CD4-positive, CD25-positive, alpha-beta regulatory T cell (primary cell): ENCODE measurements at places on chromosomes 3 and 15. TPM values are rescaled to one million over a fixed set of nuclear protein-coding genes. Genes with fewer than 3 reads are reported as not detected.

GRCh38 chr3:61155701-61156292 lies 95.5 kb downstream of the FHIT start:
- no peak overlapping the region for H3K4me3 ChIP-seq
- H3K27me3 ChIP-seq, result no peaks in the 10 kb centered on the region
- H3K27ac ChIP-seq, result no peak overlapping the region
- DNase-seq, result no peak
- H3K36me3 ChIP-seq, result no peaks in the 10 kb centered on the region
- no peaks in the 10 kb centered on the region for H3K4me1 ChIP-seq

DNA sequence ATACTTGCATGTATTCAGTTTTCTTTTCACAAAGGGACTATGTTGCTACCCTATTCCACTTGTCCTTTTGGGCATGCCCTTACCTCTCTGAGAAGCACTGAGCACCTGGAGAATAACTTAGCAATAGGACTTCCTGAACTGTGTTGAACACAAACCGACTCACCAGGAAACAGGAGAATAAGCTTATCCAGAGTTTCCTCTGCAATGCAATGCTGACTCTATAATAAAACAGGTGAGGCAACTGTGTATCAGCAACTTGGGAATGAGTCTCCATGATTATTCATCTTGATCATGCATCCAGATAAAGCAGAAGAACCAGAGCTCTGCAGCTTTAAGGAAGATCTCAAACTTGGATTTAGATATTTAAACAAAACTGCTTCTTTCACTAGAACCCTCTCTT lies 806.5 kb downstream of the IGSF11 start:
- no peaks in the 10 kb centered on the region for H3K4me1 ChIP-seq
- no peak for DNase-seq
- no peak overlapping the region for H3K4me3 ChIP-seq
- no peak overlapping the region for H3K27ac ChIP-seq

CHST2 gene
- 4.9 TPM for total RNA-seq

FOXB1 gene
- total RNA-seq, result 4.0 TPM

DNA sequence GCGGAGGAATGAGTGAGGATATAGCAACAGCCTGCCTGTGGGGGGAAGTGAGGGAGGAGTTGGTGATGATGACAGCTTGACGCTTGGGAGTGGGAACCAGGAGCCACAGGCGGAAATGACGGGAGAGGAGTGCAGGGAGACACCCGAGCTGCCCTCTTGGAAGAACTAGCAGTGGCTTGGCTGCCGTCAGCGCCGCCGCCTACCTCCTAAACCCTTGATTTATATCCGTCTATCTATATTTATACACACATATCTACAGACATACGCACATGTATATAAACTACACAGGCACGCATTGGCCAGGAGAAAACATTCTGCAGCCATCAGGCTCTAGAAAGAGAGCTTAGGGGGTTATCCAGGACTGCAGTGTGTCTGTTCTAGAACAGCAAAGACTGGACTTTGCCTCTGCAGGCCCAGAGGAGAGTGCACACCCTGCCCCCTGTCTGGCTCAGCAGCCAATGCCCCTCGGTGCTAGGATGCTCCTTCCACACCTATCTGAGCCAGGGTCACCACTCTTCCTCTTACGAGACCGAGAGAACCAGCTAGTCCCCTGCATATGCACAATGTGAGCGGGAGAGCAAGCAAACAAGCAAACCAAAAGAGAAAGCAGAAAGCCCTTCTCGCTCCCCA lies 45.3 kb upstream of the MAGEF1 start:
- H3K4me1 ChIP-seq, result no peaks in the 10 kb centered on the region
- no peak overlapping the region for H3K27ac ChIP-seq
- no peak for DNase-seq
- no peaks in the 10 kb centered on the region for H3K27me3 ChIP-seq

DNA sequence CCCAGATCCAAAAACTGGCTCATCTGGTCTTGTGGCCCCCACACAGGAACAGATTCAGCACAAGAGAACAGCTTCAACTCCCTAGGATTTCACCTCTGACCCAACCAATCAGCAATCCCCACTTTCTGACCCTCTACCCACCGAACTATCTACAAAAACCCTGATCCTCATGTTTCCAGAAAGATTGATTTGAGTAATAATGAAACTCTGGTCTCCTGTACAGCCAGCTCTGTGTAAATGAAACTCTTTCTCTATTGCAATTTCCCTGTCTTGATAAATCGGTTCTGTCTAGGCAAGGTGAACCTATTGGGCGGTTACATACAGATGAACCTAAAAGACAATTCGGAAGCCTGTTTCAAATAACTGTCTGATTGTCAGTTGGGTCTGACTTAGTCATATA lies 847.6 kb upstream of the ALCAM start:
- H3K27ac ChIP-seq, result no peak overlapping the region
- H3K4me1 ChIP-seq, result no peaks in the 10 kb centered on the region
- DNase-seq, result no peak
- H3K4me3 ChIP-seq, result no peak overlapping the region
- no peaks in the 10 kb centered on the region for H3K27me3 ChIP-seq

DNA sequence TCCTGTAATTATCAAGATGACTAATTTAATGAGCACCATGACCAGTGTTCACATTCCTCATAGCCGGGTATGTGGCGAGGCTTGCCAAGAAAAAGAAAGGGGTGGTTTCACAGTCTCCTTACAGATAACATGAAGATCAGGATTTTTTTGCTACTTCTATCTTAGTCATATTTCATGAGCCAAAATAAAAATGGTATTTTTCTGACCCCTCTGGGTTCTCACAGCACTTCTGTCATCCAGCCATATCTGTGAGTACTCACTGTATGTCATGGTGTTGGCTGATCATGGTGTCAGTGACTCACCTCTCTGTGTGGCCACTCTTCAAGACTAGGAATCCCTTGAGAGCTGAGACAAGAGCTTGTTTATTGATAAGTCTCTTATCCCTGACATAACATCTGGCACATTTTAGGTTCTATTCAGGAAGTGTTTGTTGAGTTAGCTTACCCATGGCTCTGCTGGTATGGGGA lies 130.5 kb upstream of the LMCD1 start:
- no peaks in the 10 kb centered on the region for H3K4me1 ChIP-seq
- H3K36me3 ChIP-seq, result no peaks in the 10 kb centered on the region
- H3K27ac ChIP-seq, result no peak overlapping the region
- DNase-seq, result no peak
- H3K27me3 ChIP-seq, result peaks cover 6% of the 10 kb centered on the region

GRCh38 chr3:73056014-73056844 lies 5.2 kb upstream of the EBLN2 start:
- H3K27me3 ChIP-seq, result no peaks in the 10 kb centered on the region
- no peak overlapping the region for H3K4me3 ChIP-seq
- peak; percentile 62 for DNase-seq
- H3K4me1 ChIP-seq, result no peaks in the 10 kb centered on the region

DNA sequence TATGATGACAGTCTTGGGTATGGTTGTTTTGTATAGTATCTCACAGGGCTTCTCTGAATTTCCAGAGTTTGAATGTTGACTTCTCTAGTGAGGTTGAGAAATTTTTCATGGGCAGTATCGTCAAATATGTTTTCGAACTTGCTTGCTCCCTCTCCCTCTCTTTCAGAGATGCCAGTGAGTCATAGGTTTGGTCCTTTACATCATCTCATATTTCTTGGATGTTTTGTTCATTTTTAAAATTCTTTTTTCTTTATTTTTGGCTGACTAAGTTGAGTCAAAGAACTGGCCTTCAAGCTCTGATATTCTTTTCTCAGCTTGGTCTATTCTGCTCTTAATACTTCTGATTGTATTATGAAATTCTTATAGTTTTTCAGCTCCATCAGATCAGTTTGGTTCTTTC lies 282.3 kb upstream of the NECTIN3 start:
- H3K36me3 ChIP-seq, result no peaks in the 10 kb centered on the region
- H3K4me3 ChIP-seq, result no peak overlapping the region
- H3K4me1 ChIP-seq, result no peaks in the 10 kb centered on the region
- no peak for DNase-seq

MASP1 gene
- not detected for total RNA-seq

DNA sequence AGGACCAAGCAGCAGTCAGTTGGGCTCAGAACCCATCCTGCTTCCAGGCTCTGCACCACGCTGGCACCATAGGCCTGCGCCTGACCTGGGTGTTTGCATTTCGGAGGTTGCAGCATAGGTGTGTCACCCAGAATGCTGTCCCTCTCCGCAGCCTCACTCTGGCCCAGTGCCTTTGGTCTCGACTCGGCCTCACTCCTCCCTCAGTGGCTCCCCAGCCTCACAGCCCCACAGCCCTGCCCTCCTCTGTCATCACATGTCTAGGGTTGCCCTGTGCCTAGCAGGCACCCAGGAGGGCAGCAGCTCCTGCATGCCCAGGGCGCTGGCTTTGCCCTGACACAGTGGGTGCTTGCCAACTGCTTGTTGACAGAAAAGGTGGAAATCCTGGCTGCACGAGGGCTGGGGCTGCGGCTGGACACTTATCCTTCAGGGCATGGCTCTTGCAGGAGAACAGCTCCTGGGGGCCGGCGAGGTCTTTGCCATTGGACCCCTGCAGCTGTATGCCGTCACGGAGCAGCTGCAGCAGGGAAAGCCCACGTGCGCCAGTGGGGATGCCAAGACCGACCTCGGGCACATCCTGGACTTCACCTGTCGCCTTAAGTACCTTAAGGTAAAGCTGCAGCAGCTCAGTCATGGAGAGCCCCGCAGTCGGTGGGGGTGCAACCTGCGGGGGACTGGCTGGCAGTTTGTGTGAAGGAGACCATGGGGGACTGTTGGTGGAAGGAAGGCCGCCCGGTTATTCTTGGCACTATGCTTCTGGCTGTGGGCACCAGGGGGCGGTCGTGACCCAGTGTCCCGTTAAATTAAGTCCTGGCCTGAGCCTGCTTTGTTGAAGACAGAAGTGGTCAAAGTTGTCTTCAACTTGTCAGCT lies 16.2 kb downstream of the NISCH start:
- no peak for DNase-seq
- H3K27me3 ChIP-seq, result no peaks in the 10 kb centered on the region
- no peak overlapping the region for H3K4me3 ChIP-seq
- H3K27ac ChIP-seq, result no peak overlapping the region
- no peaks in the 10 kb centered on the region for H3K4me1 ChIP-seq
- H3K36me3 ChIP-seq, result peaks cover 72% of the 10 kb centered on the region

DNA sequence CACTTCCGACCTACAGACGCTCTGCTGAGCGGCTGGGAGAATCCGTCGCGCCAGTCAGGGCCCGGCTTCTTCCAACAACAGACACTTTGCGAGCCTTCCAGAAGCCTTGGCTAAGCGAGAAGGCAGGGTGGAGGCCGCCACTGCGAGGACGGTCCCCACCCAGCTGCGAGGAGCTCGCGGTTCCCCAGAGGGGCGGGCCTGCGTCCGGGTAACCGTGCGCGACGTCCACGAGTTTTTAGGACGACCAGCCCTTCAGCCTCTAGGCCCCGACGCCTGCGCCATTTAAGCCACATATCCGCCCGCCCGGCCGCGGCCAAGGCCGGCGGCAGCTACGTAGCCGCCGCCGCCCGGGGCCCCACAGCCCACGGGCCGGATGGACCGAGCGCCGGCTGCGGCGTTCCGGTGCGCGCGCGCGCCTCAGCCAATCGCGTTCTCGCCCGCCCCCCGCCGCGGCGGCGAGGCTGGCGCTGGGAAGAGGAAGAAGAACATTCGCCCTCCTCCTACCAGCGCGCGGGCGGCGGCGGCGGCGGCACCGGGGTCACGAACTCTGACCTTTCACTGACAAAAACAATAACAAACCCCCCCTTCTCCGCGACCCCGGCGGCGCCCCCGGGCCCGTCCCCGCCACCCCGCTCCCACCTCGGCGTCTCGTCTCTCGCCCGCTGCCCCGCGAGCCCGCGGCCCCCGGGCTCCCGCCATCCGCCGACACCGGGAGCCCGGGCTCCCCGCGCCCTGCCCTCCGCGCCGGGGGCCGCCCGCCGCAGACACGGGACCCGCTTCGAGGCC lies at the start of gene NR2C2:
NR2C2 (plus strand) TSS at position 484 of the 786 bp plus-strand sequence. CDS start 56,332 bp downstream, outside the sequence.
- DNase-seq, result peak; percentile 85
- peak within 1 kb of the TSS; percentile 89 for H3K4me3 ChIP-seq
- peaks cover 24% of the 10 kb centered on the region for H3K36me3 ChIP-seq
- H3K27me3 ChIP-seq, result no peaks in the 10 kb centered on the region

DNA sequence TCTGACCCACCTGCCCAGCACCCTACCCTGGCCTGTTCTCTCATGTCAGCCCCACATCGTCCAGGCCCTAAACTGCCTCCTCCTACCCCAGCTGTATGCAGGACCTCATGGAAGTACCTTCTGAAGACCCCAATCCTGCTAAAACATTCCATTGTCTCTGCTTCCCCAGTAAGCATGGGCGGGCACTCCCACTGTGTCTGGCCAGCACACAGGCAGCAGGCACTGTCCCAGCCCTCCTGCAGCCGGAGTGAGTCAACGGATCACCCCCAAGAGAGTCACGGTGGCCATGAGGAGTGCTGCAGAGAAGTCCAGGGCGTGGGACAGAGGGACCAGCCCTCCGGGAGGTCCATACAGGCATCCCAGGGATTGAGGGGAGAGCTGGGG lies 36.4 kb upstream of the SLCO2A1 start:
- H3K27ac ChIP-seq, result no peak overlapping the region
- no peaks in the 10 kb centered on the region for H3K27me3 ChIP-seq
- H3K36me3 ChIP-seq, result no peaks in the 10 kb centered on the region
- DNase-seq, result no peak
- H3K4me3 ChIP-seq, result no peak overlapping the region

- peaks cover 14% of the 10 kb centered on the region for H3K4me1 ChIP-seq
- no peak for DNase-seq
- no peaks in the 10 kb centered on the region for H3K27me3 ChIP-seq
- no peak overlapping the region for H3K27ac ChIP-seq
- H3K36me3 ChIP-seq, result peaks cover 63% of the 10 kb centered on the region
- H3K4me3 ChIP-seq, result no peak overlapping the region
Measured at GRCh38 chr3:184140436-184140835, 5.3 kb downstream of the EIF2B5 start.
